SJCRH30 (cell line): ENCODE measurements at places on chromosomes 1 and 21.
A peak's percentile ranks its signal among the peaks of the same experiment; 100 is the strongest.

DNA sequence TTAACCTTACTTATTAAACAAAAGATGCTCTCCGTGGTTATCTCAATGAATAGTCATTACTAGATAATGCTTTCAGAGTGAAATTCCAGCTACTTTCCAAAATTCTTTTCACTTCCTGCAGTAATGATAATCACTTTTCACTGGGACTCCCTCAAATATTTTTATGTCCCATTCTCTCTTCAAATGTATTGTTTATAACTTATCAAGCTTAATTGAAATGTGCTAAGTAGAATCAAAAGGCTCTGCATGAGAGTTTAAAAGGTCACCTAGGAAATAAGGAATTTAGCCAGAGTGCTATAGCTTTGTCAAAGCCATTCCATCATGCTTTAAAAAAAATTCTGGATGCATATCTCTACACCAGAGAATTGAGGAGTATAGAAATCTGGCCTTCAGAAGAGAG, 106.4 kb downstream of the ODF2L start:
- no peak for DNase-seq

DNA sequence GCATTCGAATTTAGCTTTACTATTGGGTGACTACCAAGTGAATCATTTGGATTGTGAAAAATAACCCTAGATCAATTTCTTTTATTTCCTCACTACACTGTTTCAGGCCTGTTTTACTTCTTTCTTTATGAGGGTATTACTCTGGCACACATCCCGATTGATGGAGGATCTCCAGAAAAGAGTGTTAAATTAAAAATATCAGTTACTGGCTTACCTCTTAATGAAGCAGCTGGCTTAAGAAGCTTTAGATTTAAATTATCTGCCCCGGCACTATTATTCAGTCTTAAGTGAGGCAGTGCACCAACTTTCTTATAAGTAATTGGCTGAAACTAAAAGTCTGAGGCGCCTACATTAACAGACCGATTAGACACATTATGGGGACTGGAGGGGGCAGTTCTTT, 1097.4 kb downstream of the TTLL7 start:
- DNase-seq = no peak

DNA sequence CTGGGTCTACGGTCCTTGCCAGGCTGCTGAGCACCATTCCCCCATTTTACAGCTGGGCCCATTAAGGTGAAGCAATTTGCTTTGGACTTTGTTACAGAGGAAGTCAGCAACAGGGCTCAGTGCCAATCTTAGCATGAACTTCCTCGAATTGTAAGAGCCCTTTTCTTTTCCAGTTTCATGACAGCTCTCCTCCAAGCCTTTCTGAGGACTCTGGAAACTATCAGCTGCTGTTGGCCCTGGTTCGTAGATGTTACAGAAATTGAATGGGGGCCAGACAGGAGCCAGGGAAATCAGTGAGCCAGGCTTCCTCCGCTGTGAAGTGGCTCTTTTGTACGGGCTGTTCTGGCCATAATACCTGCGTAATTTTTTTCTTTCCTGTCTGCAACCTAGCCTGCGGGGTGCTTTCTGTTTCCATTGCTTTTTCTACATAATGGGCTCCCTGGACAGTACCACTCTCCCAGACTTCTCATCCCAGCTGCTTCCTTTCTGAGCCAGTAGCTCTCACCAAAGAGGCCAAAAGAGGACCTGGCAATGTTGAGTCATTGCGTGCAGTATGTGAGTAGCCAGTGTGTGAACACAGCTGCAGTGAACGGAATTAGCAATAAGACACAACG, 386.3 kb downstream of the DISC1 start:
- DNase-seq = peak; percentile 6

- DNase-seq = no peak
These were observed 17.7 kb downstream of the HIPK1 start for GRCh38 chr1:113946678-113947387.

DNA sequence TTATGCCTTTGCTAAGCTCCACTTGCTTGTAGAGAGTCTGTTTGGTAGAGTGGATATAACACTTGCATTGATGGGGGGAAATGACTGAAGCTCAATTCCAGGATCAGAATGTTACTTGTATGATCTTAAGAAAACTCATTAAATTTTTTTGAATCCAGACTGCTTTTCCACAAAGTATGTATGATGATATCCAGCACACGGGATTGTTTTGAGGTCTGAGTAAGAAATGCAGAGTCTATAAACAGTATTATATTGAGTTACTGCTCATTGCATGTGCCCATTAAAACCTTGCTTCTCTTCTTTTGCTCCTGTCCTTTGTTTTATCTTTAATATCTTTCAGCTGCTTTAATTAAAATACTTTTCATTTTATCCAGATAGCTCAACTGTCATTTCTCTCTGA, 570.4 kb upstream of the ZRANB2 start:
- DNase-seq = no peak

GRCh38 chr21:35086357-35086756, 37.3 kb upstream of the RUNX1 start:
- no peak for DNase-seq

DNA sequence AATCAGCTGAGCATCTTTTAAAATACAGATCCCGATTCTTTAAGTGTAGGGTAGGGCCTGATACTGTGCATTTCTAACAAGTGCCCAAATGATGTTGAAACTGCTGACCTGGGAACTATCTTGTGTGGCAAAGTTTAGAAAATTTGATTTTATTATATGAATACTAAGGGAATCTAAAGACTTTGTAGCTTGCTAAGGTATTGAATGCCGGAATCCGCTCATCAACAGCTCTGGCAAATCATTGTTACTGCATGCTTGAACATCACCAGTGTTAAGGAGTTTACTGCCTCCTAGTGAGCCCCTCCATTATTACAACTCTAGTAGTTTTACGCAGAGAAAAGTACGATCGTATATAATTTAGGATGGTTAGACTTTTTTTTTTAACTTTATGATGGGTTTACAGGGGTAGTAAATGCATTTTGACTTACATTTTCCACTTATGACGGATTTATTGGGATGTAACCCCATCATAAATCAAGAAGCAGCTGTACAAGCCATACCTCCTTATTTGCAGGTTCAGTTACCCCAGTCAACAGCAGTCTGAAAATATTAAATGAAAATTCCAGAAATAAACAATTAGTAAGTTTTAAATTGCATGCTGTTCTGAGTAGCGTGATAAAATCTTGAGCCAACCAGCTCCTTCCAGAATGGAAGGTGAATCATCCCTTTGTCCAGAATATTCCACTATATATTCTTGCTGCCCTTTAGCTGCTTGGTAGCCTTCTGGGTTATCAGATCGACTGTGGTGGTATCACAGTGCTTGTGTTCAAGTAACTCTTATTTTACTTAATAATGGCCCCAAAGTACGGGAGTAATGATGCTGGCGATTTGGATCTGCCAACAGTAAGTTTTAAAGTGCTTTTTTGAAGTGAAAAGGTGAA, 892 bp downstream of the TYW3 start:
- peak; percentile 84 for DNase-seq

- DNase-seq = no peak
These were observed 25.6 kb downstream of the CCDC190 start for GRCh38 chr1:162835157-162835899.

DNA sequence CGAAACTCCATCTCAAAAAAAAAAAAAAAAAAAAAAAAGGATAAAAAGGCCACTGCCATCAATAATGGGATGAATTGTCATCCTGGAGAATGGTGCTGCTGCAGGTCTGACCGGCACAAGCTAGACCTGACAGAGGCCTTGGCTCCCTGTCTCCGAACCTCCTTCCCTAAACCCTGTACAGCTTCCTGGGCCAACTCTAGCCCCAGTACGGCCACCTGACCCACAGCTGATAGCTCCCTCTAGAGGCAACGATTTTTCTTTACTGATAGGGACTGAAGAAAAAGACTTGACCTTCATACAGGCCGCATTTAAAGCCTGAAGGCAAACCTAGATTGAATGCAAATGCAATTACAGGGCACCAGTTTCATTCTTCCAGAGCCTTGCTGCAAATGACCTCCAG, 30.7 kb downstream of the NOL9 start:
- peak; percentile 77 for DNase-seq

DNA sequence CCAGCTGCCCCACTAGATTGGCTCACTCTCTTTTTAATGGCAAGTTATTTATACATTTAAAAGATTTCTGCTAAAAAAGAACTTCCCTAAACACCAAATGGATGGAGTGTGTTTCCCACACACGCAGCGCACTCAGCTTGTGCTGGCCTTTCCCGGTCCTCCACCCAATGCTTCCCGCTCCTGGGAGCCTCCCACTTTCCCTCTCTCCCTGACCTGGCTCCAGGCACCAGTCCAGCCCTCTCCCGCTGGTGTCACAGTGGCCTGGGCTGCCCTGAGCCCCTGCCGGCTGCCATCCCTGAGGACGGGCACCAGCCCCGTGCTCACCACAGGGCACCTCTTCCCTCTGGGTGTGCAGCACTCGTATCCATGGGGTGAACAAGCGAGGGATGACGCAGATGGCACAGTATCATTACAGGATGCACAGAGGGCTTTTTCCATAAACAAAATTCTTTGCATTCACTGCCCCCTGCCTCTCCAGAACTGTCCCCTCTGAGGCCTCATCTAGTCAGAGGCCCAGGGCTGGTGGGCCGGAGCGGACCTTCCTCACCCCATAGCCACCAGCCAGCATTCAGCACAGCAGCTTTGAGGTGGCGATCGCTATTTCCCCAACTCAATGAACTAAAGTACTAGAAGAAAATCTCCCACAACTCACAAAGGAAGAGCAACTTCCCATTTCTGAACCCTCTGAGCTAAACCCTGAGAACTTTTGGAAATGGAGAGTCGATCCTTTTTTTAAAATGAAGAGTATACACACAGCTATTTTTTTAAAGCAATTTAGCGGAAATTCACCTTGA, 68.5 kb downstream of the SLC37A1 start:
- no peak for DNase-seq
